ENCODE measurements at places on chromosomes 5 and 9.

GRCh38 chr5:156331181-156331580 lies 4.2 kb downstream of the SGCD start:
- DNase-seq = no peak

DNA sequence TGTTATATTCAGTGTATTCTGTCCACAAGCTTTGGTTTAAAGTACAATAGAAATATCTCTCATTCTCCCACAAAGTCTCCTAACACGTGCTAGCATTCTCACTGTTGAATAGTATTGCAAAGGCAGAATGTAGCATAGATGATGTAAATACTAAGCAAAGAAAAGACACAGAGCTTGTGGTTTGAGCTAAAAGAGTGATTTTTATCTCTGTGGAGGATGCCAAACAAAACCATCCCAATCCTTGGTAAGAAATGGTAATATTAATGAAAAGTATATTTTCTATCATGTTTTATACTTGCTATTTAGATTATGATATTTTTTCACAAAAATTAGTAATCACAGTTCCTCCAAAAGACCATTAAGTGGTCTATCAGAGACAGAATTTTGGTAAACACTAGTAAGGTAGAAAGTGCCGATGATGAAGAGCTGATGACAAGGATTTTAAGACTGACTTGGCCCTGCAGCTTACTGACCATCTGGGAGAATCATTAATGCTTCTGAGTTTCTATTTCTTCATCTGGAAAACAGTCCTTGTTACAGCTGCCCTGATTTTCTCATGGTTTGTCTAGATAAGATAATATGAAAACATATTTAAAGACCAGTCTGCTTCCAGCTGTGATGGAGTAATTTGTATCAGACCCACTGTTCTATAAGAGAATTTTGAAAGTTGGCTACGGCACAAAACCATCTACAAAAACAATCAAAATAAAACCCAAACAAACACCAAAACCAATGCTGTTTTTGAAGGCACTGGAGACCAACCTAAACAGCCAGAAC lies 510.2 kb downstream of the SPATA31D1 start:
- DNase-seq = no peak

DNA sequence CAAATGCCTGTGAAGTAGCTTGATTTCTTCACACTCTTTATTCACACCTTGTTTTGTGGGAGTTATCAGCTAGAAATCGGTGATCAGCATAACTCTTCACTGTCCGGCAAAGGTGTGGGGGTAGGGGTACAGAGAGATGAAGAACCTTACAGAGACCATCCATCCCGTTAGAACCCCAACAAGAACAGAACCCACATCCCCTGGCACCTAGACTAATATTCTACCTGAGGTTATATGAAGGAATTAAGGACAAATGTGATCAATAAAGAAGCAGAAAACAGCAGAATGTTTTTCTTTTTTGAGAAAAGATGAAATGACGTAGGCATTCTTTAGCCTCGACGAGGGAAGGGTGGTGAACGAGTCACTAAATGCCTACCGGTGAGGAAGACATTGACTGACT lies 44.7 kb downstream of the FANCC start:
- no peak for DNase-seq

DNA sequence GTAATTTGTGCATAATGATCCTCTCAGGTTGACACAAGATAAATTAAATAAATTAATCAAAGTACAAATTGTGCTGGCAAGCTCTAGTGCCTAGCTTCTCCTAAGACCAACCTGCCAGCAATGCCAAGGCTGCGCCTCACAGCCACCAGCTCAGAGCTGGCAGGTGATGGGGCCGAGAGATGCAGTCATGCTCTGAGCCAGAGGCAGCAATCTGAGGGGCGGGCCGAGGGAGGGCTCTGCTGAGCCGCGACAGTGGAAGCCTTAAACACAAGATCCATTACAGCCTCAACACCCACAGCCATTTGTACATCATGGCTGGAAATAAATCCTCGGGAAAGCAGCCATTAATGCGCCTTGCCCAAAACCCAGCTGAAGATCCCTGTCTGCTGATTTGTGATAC lies 20.3 kb downstream of the MED27 start:
- DNase-seq = no peak

- no peak for DNase-seq
These were observed 417.5 kb upstream of the ADAMTSL1 start for GRCh38 chr9:18056269-18056992.

- DNase-seq = no peak
These were observed 82.8 kb upstream of the RORB start for GRCh38 chr9:74414325-74414724.

DNA sequence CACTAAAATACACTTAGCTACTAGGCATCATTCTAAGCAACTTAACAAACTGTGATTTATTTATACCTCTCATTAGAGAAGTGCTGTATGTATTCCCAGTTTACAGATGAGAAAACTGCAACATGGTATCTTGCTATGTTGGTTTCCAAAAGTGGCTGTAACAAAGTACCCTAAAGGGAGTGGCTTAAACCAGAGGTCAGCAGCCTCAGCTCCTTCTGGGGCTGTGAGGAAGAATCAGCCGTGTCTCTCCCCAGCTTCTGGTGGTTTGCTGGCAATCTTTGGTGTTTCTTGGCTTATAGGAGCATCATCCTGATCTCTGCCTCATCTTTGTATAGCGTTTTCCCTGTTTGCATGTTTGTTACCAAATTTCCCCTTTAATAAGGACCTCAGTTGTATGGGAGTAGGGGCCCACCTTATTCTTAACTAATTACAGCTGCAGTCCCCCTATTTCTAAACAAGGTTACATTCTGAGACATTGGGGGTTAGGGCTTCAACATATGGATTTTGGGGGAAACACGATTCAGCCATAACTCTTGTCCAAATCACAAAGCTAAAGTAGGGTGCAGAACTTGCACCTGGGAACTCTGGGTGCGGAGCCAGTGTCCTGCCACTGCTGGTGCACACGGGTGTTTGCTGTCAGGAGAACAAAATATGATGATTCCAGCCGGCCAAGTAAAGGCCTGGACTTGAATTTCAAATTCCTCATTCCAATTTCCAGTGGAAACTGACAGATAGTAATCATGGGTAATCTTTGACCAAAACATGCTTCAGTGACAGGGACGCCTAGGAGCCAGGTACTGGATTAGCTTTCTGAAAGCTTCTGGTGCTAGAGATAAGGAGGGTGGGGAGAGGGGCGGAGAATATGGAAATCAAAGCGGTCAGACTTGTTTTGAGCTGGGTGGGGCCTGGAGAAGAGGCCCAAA lies 43.3 kb downstream of the RAI14 start:
- DNase-seq = no peak

DNA sequence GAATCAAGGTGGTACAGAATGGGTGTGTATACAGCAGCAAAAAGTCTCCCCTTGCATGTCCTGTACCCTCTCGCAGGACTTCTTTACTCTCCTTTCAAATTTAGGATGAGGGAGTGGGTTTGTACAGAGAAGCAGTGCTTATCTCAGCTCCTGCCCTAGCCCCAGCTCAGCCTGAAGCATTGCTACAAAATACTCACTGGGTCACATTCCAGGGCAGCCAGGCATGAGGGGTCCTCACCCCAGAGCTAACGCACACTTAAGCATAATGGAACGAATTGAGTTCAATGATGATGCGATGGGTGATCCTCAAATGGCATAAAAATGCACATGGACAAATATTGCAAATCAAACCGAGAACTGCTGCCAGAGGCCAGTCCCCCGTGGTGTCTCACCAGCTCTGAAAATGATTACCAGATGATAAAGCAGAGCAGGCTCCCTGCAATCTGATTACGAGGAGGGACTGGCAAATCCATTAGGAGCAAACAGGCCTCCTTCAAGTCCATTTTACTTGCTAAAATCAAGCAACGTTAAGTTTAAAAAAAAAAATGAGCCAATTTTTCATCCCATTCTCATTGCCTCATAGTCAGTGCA lies 231.6 kb upstream of the TAS2R1 start:
- peak; percentile 31 for DNase-seq

GRCh38 chr5:113897748-113898147 lies 384.3 kb downstream of the YTHDC2 start:
- no peak for DNase-seq

- DNase-seq = peak; percentile 41
These were observed 214.8 kb downstream of the PAX5 start for GRCh38 chr9:36818965-36819870.

DNA sequence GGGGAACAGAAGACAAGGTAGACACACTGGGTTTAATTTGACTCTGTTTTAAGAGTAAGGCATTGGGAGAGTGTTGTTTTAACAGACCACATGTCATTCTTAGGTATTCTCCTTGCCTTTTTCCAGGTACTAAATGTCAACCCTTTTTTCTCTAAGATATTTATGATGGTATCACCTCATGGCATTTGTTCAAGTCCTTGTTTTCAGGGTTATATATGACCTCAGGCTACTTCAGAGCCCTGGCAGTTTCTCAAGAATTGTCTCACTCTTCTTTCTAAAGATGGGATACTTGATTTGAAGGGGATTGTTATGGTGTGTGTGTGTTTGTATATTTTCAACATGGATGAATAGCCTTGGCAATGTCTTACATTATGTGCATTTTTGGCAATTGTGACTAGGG lies 131.1 kb upstream of the ACTBL2 start:
- no peak for DNase-seq

DNA sequence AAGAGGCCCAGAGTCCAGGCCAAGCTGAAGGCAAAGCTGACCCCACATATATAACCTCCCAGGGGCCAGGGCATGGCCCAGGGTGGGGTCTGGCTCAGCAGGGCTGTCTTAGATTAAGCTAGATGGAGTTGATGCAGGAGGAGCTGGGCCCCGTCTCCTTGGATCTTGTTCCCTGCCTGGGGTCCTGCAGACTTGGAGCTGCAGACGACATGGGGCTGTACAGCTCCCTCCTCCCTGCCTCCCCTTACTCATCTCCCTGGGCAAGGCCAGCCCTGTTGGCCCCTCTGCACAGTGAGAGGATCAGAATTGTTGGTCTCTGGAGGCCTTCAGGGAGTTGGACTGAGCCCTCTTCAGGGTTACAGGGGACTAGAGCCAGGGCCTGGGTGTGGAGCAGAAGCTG lies 134.9 kb downstream of the RGS3 start:
- DNase-seq = no peak

All from fibroblast of skin of right biceps (primary cell).